ENCODE measurements at places on chromosomes 5 and 9.

DNA sequence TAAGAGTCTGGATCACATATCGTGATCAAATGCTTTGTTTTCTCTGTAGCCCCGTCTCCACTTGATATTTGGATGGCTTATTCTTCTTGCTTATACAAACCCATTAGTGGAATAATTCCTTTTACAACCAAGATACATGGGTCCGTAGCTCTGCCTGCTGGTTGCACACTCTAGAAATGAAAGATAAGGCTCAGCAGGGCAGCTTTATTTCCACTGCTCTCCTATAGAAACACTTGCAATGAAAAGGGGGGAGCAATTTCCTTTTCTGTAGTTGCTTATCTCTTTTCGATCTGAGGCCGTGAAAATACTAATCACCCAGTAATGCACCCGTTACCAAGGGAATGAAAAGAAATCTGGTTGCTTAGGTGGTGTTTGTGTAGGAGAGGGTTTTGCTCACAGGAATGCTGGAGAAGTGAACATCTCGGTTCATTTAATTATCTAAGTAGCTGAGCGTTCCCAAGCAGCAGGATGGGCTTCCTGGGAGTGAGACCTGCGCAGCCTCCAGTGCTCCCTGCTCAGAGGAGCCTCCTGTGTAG, 131.7 kb downstream of the ADAMTS16 start:
- no peaks in the 10 kb centered on the region for H3K4me1 ChIP-seq
- no peaks in the 10 kb centered on the region for H3K27me3 ChIP-seq
- DNase-seq = no peak

- peak overlapping the region; percentile 87 for H3K27ac ChIP-seq
- no peak for DNase-seq
- peaks cover 3% of the 10 kb centered on the region for H3K27me3 ChIP-seq
- peaks cover 57% of the 10 kb centered on the region for H3K4me1 ChIP-seq
These were observed 941 bp downstream of the XPA start for GRCh38 chr9:97695995-97696802.

DNA sequence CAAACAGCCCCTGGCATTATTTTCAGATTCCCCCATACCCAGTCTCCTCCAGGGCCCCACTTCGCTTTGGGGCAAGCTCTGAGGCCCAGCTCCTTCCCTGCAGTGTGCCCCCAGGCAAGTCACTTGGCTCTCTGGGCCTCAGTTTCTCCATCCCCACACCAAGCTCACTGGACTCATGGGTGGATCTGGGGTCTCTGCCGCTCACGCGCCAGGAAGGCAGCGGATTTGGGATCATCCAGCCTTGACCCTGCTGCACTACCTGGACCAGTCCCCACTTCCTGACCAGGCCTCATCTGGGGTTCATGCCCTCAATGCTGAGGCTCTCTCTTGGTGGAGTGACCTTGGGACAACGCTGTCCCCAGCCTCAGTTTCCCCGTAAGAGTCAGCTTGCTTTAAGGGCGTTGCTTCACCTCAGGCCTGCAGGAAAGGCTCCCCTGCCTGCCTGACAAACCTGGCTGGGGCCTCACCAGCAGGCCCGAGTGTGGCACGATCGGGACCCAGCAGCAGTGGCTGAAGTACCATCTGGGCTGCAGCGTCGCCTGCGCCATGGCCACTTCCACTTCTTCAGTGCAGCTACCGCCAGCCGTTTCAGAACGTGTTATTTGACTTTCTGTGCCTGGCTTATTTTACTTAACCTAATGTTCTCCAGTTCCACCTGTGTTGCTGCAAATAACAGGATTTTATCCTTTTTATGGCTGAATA, 519.6 kb upstream of the SEMA6A start:
- H3K27ac ChIP-seq = no peak overlapping the region
- H3K4me3 ChIP-seq = no peak overlapping the region
- no peaks in the 10 kb centered on the region for H3K36me3 ChIP-seq
- DNase-seq = no peak

GRCh38 chr5:140150201-140150600, 24.5 kb downstream of the IGIP start:
- no peaks in the 10 kb centered on the region for H3K36me3 ChIP-seq
- DNase-seq = no peak
- peaks cover 19% of the 10 kb centered on the region for H3K27me3 ChIP-seq
- no peak overlapping the region for H3K27ac ChIP-seq
- peaks cover 12% of the 10 kb centered on the region for H3K4me1 ChIP-seq
- H3K4me3 ChIP-seq = no peak overlapping the region

DNA sequence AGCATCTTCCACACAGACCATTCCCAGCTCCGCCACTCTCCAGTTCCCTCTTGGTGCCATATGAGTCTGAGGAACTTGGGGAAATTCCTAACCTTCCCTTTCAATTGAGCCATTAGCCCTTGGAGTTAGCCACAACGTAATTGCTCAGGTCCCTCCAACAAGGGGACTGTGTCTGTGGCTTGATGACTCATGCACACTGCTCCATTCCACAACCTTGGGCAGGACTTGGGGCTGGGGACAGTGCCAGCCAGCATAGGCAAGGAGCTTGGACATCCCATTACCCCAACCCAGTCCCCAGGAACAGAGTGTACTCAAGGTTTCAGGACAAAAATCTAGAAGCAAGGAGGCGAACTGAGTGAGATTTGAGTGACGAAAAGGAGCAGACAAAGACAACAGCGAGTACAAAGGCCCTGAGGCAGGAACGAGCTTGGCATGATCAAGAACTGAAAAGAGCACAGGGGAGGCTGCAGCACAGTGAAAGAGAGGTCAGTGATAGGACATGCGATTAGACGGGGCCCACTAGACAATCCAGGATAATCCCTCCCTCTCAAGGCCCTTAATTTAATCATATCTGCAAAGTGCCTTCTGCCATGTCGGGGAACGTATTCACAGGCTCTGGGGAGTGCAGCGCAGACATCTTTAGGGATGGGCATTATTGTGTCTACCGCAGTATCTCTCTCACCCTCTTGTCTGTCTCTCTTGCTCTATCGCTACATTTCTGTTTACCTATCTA, 16.0 kb upstream of the JADE2 start:
- DNase-seq = no peak
- no peak overlapping the region for H3K4me3 ChIP-seq
- H3K27ac ChIP-seq = no peak overlapping the region
- no peaks in the 10 kb centered on the region for H3K36me3 ChIP-seq
- no peaks in the 10 kb centered on the region for H3K27me3 ChIP-seq

DNA sequence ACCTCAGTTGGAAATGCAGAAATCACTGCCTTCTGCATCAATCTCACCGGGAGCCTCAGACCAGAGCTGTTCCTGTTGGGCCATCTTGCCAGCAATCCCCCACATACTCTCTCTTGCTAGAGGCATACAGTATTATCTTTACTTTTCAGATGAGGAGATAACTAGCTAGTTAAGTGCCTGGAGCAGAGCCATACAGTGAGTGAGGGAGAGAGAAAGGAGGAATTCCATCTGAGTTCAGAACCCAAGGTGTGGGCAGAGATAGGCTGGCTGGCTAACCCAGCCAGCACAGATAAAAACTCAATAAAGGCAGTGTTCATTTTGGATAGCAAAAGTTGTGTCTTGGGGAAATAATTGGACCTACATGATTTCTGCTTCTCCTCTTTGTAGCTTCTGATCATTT, 268.0 kb upstream of the KIF2A start:
- H3K4me1 ChIP-seq = no peaks in the 10 kb centered on the region
- H3K27ac ChIP-seq = no peak overlapping the region
- H3K27me3 ChIP-seq = no peaks in the 10 kb centered on the region
- no peak for DNase-seq
- no peaks in the 10 kb centered on the region for H3K36me3 ChIP-seq

GRCh38 chr9:119963798-119964372, 594.6 kb upstream of the BRINP1 start:
- no peaks in the 10 kb centered on the region for H3K4me1 ChIP-seq
- no peaks in the 10 kb centered on the region for H3K36me3 ChIP-seq
- peaks cover 5% of the 10 kb centered on the region for H3K27me3 ChIP-seq
- no peak overlapping the region for H3K27ac ChIP-seq
- no peak for DNase-seq

- H3K36me3 ChIP-seq = no peaks in the 10 kb centered on the region
- no peak overlapping the region for H3K4me3 ChIP-seq
- no peak for DNase-seq
- H3K4me1 ChIP-seq = peaks cover 11% of the 10 kb centered on the region
These were observed 41.9 kb downstream of the SYK start for GRCh38 chr9:90843525-90843924.

DNA sequence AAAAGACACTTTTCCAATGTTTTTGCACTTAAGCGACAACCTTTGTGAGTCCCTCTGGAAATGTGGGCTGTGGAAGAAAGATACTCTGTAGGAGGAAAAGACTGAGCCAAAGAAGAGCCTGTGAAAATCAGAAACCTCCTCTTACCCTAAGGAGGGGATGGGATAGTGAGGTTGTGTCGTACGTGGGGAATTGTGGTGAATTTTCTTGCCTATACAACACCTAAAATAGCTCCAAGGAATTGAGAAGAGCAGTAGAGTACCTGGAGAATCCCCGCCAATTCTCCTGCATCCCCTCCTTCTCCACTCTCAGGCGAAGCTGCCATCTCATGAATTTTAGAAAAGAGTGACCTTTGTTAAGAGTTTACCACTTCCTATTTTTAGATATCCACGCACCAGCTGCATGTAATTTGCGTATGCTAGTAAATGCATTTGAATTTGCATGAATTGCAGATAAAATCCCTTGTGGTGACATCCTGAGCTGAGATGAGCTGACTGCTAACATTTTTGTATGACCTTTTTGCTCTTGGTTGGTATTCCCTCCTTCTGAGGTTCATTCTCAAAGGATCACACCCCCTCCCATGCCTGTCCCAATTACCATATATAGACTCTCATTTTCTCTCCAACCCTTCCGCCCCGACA, 147.2 kb downstream of the PCSK5 start:
- H3K4me1 ChIP-seq = peaks cover 19% of the 10 kb centered on the region
- H3K27me3 ChIP-seq = no peaks in the 10 kb centered on the region
- peaks cover 1% of the 10 kb centered on the region for H3K36me3 ChIP-seq
- DNase-seq = no peak

GRCh38 chr5:35543408-35543807, 74.3 kb upstream of the SPEF2 start:
- peaks cover 19% of the 10 kb centered on the region for H3K27me3 ChIP-seq
- DNase-seq = no peak
- no peak overlapping the region for H3K27ac ChIP-seq
- no peaks in the 10 kb centered on the region for H3K36me3 ChIP-seq

DNA sequence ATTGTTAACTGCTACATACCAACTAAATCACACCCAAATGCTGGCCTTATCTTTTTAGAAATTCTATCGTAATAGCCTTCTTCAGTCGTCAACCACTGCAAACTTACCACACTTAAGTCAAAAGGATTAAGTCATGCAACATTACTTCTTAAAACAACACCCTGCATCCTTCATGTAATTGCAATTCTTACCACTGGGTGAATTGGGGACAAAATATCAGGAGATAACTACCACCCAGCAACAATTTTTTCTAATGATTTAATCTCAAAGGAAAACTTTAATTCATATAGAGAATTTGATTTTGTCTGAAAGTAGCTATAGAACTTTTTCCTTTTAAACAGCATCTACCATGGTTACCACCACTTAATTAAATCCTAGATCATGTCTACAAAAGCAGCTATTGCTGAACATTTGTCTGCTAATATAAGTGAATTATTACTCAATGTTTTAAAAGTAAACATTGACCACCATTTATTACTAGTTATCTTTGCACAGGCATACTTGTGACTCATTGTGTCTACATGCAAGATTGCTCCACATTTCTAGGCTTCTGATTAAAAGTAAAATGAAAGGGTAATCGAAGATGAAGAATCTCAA, 10.5 kb downstream of the MLLT3 start:
- H3K36me3 ChIP-seq = no peaks in the 10 kb centered on the region
- H3K27ac ChIP-seq = no peak overlapping the region
- no peak overlapping the region for H3K4me3 ChIP-seq
- H3K27me3 ChIP-seq = no peaks in the 10 kb centered on the region
- no peak for DNase-seq

DNA sequence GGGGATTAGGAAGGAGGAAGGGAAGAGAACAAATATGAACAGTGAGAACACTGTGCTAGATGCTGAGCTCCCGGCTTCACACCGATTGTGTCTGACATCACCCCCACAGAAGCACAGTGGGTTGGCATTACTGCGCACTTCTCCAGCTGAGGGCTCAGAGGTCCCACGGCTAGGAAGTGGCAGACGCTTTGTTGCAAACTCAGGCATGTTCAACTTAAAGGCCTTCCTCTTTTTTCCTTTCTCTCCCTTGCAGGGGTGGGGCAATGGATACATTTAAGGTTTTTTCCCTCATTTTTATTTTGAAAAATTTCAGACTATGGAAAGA, 15.5 kb upstream of the SHB start:
- H3K4me3 ChIP-seq = no peak overlapping the region
- H3K4me1 ChIP-seq = no peaks in the 10 kb centered on the region
- DNase-seq = no peak
- H3K36me3 ChIP-seq = no peaks in the 10 kb centered on the region
- no peak overlapping the region for H3K27ac ChIP-seq

- peak; percentile 65 for DNase-seq
- peaks cover 15% of the 10 kb centered on the region for H3K4me1 ChIP-seq
- H3K4me3 ChIP-seq = no peak overlapping the region
- H3K27ac ChIP-seq = no peak overlapping the region
These were observed 1.2 kb upstream of the PCSK1 start for GRCh38 chr5:96434201-96434645.

GRCh38 chr9:5002811-5003210, 17.7 kb downstream of the JAK2 start:
- H3K4me1 ChIP-seq = peaks cover 11% of the 10 kb centered on the region
- H3K36me3 ChIP-seq = peaks cover 66% of the 10 kb centered on the region
- no peaks in the 10 kb centered on the region for H3K27me3 ChIP-seq
- DNase-seq = no peak
- no peak overlapping the region for H3K27ac ChIP-seq
- no peak overlapping the region for H3K4me3 ChIP-seq

DNA sequence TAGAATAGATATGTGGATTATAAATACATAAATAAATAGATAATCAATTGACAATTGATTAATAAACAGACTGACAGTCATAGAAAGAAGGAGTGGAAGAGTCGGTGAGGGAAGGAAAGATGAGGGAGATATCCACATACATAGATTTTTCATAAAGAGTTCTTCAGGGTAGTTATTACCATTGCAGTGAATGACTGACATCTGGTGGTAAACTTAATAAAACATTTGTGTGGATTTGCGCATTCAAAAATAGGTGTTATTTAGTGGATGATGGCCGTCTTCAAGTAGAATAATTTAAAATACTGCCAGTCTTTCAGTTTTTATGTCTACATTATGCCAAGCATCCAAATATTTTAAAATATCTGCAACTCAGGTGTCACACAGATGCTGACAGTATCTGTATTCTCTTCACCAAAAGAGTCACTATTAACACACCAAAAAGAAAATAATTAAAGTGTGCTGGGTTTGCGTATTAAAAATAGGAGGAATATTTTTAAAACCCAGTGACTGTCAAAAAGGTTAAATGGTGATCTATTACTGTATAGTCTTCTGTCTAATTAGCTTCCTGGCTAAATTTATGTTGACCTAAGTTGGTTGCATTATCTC, 78.8 kb downstream of the GIN1 start:
- no peak for DNase-seq
- no peaks in the 10 kb centered on the region for H3K4me1 ChIP-seq
- H3K36me3 ChIP-seq = no peaks in the 10 kb centered on the region
- H3K4me3 ChIP-seq = no peak overlapping the region
- no peak overlapping the region for H3K27ac ChIP-seq
